ENCODE measurements at places on chromosomes 7 and 10.
A peak's percentile ranks its signal among the peaks of the same experiment; 100 is the strongest.

DNA sequence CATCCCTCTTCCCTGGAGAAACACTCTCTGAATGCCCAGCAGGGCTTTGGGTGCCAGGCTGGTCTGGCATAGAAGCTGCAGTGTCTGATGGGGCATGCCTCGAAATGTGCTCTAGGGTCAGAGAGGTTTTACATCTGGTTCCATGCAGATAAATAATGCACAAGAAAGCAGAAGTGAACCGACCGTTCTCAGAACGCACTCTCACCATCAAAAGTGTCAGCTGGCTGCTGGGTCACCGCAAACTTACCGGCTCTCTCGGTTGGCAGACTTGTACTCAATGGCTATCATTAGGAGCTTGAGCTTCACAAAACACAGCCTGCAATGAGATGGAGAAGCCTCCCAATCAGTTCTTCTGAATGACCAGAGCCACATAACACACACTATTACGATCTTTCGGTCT lies 610.0 kb downstream of the KCNMA1 start:
- no peak for DNase-seq

DNA sequence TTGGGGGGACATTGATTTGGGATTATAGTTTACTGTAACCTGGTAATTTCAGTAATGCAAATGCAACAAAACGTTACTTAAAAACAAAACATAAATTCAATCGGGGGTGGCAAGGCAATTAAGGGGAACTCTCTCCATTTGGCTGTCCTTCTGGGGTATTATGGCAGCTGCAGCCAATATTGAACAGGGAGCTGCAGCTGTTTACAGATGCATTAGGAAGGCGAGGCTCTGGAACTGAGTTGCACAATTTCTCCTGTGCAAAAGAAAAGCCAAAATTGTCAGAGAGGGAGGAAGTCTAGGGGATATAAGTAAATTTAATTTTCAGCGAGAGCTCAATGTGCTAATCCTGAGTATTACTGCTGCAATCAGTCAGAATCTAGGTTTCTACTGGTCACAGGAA lies 36.1 kb downstream of the NEUROD6 start:
- no peak for DNase-seq

DNA sequence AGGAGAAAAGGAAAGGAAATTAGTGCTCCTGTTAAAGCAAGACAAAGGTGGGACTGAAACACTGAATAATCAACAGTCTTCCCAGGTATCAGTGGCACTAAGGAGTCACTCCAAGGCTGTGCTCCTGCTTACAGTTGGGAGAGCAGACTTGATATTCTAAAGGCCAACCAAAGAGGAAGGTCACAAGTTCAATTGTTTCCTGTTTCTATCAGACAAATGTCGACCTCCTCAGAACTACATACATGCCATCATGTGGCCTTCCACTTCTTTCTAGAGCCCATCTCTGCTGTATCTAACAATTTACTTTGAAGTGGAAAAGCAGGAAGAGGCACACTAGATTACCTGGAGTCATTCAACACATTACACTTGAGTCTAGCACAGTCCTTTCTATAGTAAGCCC lies 3.4 kb downstream of the ZNF239 start:
- no peak for DNase-seq

DNA sequence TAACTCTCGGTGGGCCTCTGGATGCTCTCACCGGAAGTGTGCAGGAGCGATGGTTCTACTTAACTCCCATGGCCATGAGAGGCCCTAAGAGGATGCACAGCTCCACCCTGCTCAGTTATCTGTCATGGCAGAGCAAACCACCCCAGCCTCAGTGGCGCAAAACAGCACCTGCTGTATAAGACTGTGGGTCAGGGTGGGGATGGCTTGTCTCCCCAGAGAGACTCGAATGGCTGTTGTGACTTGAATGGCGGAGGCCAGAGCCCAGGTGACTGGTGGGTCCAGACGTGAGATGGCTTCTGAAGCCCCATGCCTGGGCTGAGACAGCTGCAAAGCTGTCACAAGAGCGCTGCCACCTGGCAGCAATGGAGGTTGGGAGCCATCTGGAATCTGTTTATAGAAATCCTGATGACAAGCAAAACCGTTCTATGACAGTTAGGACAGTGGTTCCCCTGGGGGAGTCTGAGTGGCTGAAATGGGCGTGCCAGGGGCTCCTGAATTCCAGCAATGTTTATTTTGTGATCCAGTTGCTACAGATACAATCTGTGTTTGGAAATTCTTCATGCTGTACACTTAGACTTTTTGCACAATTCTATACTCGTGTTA lies 490.5 kb downstream of the TCERG1L start:
- DNase-seq, result no peak

- DNase-seq, result no peak
Observed at GRCh38 chr10:43134126-43134905, 3.9 kb upstream of the CSGALNACT2 start.

GRCh38 chr7:2820508-2820934 lies 23.6 kb downstream of the GNA12 start:
- peak; percentile 98 for DNase-seq

DNA sequence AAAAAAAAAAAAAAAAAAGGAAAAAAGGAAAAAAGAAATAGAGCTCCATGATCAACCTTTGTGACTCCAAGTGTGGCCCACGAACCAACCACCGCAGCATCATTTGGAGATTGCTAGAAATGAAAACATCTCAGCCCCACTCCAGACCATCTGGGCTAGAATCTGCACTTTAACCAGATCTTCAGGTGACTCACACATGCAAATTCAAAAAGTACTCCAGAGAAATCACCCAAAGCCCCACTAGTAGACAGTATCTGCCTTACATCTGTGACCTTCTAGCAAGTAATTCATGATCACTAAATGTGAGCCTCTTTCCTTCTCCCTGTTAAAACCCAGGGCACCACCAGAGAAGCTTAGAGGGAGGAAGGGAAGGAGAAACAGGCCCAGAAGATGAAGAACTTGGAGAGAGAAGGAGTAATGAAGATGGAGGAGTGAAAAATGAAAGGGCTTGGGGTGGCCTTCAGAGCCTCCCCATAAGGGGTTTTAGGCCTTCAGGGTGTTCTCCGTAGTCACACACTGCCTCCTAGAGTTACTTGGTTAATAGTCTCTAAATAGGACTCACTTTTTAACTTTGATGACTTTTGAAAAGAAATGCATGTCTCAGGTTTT lies 94.0 kb downstream of the SLC37A3 start:
- peak; percentile 10 for DNase-seq

- no peak for DNase-seq
Observed at GRCh38 chr7:135204876-135205275, 6.5 kb downstream of the WDR91 start.

DNA sequence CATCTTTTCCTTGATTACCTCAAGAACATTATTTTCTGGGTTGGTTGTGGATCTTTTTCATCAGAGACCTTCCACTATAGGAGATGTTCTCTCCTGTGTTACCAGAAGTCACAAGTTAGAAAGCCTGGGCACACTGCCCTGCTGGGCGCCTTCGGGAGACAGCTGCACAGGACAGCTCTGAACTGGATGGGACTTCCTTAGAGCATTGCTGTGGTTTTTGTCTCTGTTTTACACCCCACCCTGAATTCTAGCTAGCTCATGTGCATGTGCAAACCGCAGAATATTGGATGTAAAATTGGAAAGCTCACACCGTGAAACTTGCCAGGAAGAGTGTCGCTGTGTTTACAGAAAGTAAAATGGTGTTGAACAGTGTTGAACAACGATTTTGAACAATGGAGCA lies 54.4 kb upstream of the SEC61G start:
- no peak for DNase-seq

DNA sequence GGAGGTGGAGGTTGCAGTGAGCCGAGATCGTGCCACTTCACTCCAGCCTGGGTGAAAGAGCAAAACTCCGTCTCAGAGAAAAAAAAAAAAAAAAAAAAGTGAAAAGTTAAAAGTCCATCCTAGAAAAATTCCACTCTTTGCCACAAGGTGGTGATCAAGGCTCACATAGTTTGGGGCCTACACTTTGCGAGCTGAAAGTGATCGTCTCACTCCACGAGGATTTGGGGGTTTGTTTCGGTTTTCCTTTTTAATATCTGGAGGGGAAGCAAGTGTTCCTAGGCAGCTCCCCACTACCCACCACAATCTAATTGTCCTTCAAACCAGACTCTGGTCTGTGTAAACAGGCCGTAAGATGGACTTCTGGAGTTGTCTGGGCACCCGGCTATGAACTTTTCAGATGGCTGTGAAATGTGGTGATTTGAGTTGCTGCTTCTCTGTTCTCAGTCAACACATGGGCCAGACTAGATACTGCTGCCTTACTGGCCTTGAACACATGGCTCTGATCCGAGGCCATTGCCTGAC lies 27.1 kb downstream of the PRLHR start:
- peak; percentile 58 for DNase-seq

DNA sequence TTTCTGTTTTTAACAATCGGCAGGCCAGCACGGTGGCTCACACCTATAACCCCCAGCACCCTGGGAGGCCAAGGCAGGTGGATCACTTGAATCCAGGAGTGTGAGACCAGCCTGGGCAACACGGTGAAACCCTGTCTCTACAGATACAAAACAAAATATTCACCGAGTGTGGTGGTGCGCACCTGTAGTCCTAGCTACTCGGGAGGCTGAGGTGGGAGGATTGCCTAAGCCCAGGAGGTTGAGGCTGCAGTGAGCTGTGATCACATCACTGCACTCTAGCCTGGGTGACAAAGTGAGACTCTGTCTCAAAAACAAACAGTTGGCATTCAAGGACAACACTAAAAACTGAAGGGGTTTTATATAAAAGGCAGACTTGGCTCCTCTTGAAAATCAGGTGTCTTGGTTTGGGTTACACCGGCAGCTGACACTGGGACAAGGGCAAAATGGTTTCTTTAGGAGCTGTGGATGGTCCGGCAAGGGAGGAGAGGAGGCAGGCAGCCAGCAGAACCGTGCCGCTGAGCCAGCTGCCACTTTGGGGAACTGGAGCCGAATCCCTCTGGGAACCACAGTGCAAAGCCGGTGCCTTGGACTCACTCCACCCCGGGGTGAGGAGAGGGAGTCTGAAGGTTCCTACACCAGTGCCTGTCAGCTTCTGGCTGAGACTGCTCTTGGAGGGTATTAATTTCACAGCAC lies 52.6 kb downstream of the CHST3 start:
- DNase-seq, result no peak

Data from HT1080 (cell line).